ENCODE measurements at places on chromosomes 1 and 21. TPM values are rescaled to one million over a fixed set of nuclear protein-coding genes. Genes with fewer than 3 reads are reported as not detected.

The S1PR1 gene
- 3.7 TPM for polyA plus RNA-seq

The LCE1B gene
- polyA plus RNA-seq = not detected

The CD2 gene
- 3.3 TPM for polyA plus RNA-seq

The OR2L5 gene
- not detected for polyA plus RNA-seq

The CASQ1 gene
- not detected for polyA plus RNA-seq

The KRTAP7-1 gene
- polyA plus RNA-seq = not detected

The SLC37A1 gene
- polyA plus RNA-seq = 11.3 TPM

DNA sequence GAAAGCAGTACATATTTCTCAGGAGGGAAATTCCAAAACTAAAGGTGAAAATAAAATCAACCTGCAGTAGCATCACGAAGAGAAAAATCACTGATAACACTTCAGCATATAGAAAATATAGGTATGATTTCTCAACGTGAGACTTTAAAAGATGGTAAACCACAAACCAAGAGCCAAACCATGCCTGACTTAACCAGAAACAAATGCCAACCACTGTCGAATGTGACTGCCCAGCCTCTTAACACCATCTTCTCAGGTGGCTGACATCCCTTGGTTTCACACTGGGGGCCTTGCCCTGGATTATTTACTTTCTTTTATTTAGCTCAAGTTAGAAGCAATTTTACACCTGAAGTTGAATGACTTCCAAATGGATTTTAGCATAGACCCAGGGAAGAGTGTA is 10.1 kb downstream of the HMGCS2 start:
- H3K4me1 ChIP-seq = peaks cover under 1% of the 10 kb centered on the region
- H3K36me3 ChIP-seq = no peaks in the 10 kb centered on the region
- DNase-seq = no peak
- H3K27me3 ChIP-seq = peaks cover 3% of the 10 kb centered on the region
- no peak overlapping the region for H3K27ac ChIP-seq

DNA sequence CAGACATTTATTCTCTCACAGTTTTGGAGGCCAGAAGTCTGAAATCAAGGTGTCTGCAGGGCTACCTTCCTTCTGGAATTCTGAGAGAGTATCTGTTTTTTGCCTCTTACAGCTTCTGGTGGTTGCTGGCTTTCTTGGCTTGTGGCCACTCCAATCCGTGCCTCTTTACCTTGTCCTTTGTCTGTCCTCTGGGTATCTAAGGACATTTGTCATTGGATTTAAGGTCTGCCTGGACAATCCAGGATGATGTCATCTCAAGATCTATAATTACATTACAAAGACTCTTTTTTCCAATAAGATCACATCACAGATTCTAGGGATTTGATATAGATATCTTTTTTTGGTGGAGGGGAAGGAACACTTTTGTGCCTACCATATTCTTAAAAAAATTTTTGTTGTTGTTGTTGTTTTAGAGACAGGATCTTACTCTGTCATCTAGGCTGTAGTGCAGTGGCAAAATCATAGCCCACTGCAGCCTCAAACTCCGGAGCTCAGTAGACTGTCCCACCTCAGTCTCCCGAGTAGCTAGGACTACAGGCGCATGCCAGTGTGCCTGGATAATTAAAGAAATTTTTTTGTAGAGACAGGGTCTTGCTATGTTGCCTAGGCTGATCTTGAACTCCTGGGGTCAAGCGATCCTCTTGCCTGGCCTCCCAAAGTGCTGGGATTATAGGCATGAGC is 61.9 kb downstream of the XPR1 start:
- H3K4me1 ChIP-seq = peaks cover 11% of the 10 kb centered on the region
- DNase-seq = no peak
- H3K4me3 ChIP-seq = no peak overlapping the region
- no peaks in the 10 kb centered on the region for H3K27me3 ChIP-seq
- no peak overlapping the region for H3K27ac ChIP-seq
- no peaks in the 10 kb centered on the region for H3K36me3 ChIP-seq

DNA sequence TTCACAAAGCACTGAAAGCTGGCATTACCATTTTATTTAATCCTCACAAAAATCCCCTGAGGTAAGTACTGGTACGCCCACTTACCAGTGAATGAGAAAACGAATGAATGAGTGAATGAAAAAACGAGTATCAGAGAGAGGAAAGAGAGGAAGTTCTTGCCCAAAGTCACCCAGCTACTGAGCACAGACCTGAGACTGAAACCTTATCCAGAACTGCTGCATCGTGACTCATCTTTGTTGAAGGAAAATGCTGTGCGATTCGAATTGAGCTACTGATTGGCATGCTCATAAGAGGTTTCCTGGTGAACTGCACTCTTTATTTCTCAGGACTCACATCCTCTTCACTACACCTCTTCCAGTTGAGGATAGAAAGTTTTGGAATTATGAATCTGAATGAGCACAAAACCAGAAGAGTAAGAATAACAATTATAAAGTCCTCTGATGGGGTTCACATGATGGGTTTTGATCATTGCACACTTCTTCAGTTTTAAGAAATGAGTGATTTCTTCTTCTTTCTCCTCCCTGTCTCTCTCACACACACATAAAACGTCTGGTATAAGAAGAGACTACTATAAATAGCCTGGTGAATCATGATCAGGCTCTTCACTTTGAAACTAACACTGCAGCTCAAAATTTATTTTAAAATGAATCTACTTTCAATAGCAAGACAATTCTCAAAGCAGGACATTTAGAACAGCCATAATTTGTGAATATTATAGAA is 32.1 kb downstream of the IL12RB2 start:
- no peaks in the 10 kb centered on the region for H3K27me3 ChIP-seq
- H3K4me1 ChIP-seq = no peaks in the 10 kb centered on the region
- no peak for DNase-seq
- H3K27ac ChIP-seq = no peak overlapping the region
- H3K4me3 ChIP-seq = no peak overlapping the region

GRCh38 chr1:175088525-175088951 is 20.9 kb downstream of the TNN start:
- no peak overlapping the region for H3K4me3 ChIP-seq
- DNase-seq = no peak
- H3K27ac ChIP-seq = no peak overlapping the region
- no peaks in the 10 kb centered on the region for H3K36me3 ChIP-seq

DNA sequence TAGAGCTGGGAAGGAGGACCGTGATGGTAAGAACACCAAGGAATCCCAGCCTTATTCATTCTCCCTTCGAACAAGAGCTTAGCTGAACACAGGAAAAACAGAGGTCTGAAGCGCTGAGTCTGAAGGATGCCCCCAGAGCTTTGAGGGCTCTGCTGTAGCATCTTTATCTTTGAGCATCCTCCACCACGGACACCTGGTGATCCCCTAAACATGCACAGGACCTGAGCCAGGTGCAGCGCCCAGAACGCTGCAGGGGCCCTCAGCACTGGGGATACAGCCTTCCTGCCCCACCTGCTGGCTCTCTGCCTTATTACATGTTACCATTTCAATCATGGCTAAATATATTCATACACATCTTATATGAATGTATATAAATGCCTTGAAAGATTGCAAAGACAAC is 7.7 kb upstream of the GPATCH4 start:
- peaks cover 30% of the 10 kb centered on the region for H3K27me3 ChIP-seq
- H3K36me3 ChIP-seq = no peaks in the 10 kb centered on the region
- H3K4me1 ChIP-seq = no peaks in the 10 kb centered on the region
- no peak overlapping the region for H3K4me3 ChIP-seq
- DNase-seq = peak; percentile 73

DNA sequence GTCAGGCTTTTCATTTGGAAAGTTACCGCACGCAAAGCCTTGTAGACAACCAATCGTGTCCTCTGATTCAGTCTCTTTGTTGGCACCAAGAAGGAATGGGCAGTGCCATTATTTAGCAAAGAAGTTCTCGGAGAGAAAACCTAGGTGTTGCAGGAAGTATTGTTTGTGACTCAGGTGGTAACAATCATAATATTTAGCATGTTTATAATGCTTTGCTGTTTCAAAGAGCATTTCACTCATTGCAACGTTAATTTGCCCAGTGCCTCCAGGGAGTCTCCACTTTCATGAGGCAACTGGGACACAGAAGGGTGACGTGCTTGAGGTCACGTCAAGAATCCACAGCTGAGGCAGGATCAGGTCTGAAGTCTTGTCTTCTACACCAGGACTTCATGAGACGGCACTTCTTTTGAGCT is 31.4 kb downstream of the STPG1 start:
- no peak for DNase-seq
- no peaks in the 10 kb centered on the region for H3K36me3 ChIP-seq
- H3K4me3 ChIP-seq = no peak overlapping the region
- peaks cover 6% of the 10 kb centered on the region for H3K4me1 ChIP-seq
- no peak overlapping the region for H3K27ac ChIP-seq

GRCh38 chr1:26403656-26404055 is 7.0 kb upstream of the LIN28A start:
- H3K36me3 ChIP-seq = no peaks in the 10 kb centered on the region
- DNase-seq = no peak
- no peaks in the 10 kb centered on the region for H3K27me3 ChIP-seq
- H3K4me3 ChIP-seq = no peak overlapping the region

GRCh38 chr1:44030605-44031251 is 534 bp downstream of the SLC6A9 start:
- H3K36me3 ChIP-seq = no peaks in the 10 kb centered on the region
- peak; percentile 84 for DNase-seq
- H3K27me3 ChIP-seq = no peaks in the 10 kb centered on the region
- peak overlapping the region; percentile 91 for H3K27ac ChIP-seq
- peak overlapping the region; percentile 73 for H3K4me3 ChIP-seq

GRCh38 chr1:53470155-53470554 is 11.0 kb downstream of the DMRTB1 start:
- no peak overlapping the region for H3K4me3 ChIP-seq
- no peaks in the 10 kb centered on the region for H3K4me1 ChIP-seq
- no peaks in the 10 kb centered on the region for H3K27me3 ChIP-seq
- no peaks in the 10 kb centered on the region for H3K36me3 ChIP-seq

GRCh38 chr21:33123374-33124123 is 53.6 kb downstream of the OLIG1 start:
- no peak overlapping the region for H3K4me3 ChIP-seq
- no peaks in the 10 kb centered on the region for H3K36me3 ChIP-seq
- peaks cover 20% of the 10 kb centered on the region for H3K27me3 ChIP-seq
- no peak for DNase-seq
- peaks cover 7% of the 10 kb centered on the region for H3K4me1 ChIP-seq

DNA sequence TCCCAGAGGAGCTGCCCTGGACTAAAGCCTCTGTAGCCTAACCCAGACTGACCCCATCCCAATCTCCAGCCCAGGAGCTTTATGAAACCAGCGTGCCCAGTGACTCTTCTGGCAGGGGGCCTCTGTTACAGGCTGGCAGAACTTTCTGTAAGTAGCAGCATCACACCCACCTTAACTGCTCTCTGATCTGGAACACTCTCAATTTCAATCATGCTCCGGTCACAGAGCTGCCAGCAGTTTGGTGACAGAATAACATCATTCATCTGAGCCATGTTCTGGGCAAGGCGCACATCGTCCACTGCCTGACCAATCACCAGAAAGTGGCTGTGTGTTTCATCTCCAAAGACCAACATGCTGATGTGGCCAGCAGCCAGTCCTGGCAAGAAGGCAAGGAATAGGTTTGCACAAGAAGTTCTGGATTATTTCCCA is 14.7 kb downstream of the ADCY10 start:
- no peaks in the 10 kb centered on the region for H3K27me3 ChIP-seq
- no peaks in the 10 kb centered on the region for H3K36me3 ChIP-seq
- H3K4me3 ChIP-seq = no peak overlapping the region

DNA sequence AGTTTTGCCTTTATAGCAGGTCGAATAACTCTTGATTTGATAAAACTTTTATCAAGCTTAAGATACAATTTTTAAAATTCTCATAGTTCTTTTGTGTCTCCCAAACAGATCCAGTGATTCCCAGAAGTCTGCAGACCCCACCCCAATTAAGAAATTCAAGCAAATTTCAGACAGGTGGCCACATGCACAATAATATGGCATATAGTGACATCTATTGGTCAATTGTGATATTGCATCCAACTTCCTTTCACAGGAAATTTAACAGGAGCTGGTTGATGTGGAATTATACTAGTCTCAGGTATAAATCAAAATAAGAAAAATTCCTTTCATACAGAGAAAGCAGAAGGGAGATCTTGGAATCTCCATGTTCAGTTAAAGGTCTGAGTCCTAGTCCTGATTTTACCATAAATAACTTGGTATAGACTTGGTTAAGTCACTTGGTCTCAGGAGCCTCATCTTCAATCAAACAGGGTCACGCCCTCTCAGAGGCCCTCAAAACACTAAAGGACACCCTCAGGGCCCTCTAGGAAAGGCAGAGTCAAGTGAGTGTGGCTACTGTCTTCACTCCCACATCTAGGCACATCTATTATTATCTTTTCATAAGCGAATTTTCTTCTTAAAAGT is 24.1 kb downstream of the PIGM start:
- no peaks in the 10 kb centered on the region for H3K4me1 ChIP-seq
- no peak overlapping the region for H3K4me3 ChIP-seq
- no peaks in the 10 kb centered on the region for H3K27me3 ChIP-seq
- no peak for DNase-seq
- no peaks in the 10 kb centered on the region for H3K36me3 ChIP-seq

- DNase-seq = no peak
- no peaks in the 10 kb centered on the region for H3K27me3 ChIP-seq
- no peaks in the 10 kb centered on the region for H3K36me3 ChIP-seq
- H3K4me3 ChIP-seq = no peak overlapping the region
Observed at GRCh38 chr1:238592621-238593020, 701.9 kb upstream of the ZP4 start.

DNA sequence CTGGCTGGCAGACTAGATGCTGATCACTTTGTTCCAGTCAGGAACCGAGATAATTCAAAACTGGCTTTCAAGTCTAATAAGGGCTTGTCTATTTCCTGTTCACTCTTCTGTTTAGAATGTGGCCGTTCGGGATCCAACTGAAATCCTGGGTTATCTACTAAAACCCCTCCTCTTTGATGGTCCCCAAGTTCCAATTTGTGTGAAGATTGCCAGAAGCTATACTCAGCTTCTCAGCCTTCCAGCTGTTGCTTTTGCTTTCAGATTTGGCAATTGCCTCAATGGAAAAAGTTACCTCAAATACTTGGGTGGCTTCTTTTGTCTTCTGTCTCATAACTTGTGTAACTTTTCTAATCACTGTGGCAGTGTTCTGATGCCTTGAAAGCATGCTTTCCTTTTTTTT is 43.7 kb downstream of the BTBD8 start:
- H3K27me3 ChIP-seq = no peaks in the 10 kb centered on the region
- no peak overlapping the region for H3K27ac ChIP-seq
- H3K4me3 ChIP-seq = no peak overlapping the region
- H3K36me3 ChIP-seq = no peaks in the 10 kb centered on the region
- H3K4me1 ChIP-seq = no peaks in the 10 kb centered on the region
- no peak for DNase-seq

GRCh38 chr1:6634371-6635052 is 9.8 kb downstream of the THAP3 start:
- peaks cover 100% of the 10 kb centered on the region for H3K36me3 ChIP-seq
- H3K4me3 ChIP-seq = no peak overlapping the region
- no peak overlapping the region for H3K27ac ChIP-seq
- H3K27me3 ChIP-seq = no peaks in the 10 kb centered on the region
- no peaks in the 10 kb centered on the region for H3K4me1 ChIP-seq
- peak; percentile 80 for DNase-seq

All from stomach (tissue), 19 donors.